ENCODE measurements at places on chromosomes 7 and 10. TPM values are rescaled to one million over a fixed set of nuclear protein-coding genes. Genes with fewer than 3 reads are reported as not detected.

GRCh38 chr10:106643473-106643872 is 521.0 kb downstream of the SORCS1 start:
- DNase-seq = no peak

DNA sequence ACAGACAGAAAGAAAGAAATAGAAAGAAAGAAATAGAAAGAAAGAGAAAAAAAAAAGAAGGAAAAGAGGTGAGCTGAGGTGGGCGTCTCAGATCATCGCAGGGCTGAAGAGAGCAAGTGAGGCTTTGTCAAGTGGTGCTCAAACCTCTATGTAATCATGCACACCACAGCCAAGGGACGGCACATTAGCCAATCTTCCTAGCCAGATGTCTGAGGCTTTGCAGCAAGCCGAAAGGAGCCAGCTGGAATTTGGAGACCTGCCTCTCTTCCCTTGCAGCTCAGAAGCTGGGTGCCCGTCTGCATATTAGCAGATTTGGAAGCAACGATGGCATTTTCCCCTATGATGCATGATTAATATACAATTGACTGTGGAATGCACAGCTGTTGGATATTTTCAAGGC is 52.5 kb downstream of the ADRA2A start:
- DNase-seq = no peak

DNA sequence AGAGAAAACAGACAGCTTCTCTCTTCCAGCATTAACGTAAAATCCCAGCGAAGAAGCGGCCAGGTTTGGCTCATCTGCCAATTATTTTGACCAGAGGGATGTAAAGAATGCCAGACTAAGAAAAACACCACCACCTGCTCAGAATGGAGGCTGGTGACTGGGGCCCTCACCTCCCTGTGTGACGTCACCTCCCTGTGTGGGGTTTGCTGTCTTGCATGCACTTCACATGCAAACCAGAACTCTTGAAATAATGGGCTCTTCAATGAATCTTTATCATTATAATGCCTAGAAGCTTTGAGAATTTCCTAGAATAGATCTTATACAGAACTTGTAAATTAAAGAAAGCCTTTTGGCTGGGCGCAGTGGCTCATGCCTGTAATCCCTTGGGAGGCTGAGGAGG is 101.8 kb upstream of the WAC start:
- no peak for DNase-seq

GRCh38 chr7:132871419-132871818 is 210.5 kb downstream of the CHCHD3 start:
- DNase-seq = no peak

GRCh38 chr7:122528879-122529481 is 169.9 kb downstream of the RNF133 start:
- DNase-seq = no peak

DNA sequence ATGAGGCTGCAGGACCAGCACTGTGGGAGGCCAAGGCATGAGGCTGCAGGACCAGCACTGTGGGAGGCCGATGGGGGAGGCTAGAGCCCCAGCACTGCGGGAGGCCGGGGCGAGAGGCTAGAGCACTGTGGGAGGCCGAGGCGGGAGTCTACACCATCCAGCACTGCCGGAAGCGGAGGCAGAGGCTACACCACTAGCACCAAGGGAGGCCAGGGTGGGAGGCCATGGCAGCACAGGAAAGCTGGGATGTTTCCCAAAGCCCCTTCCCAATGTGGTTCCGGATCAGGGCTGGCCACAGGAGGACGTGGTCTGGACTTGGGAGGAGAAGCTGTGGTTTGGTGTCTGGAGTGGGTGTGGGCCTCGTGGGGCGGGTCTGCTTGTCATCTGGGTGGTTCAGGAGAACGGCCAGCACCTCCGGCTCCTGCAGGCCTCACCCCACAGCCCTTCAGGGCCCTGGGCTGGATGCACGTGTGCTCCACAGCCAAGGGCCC is 43.6 kb downstream of the PDGFA start:
- DNase-seq = no peak

GRCh38 chr7:148028165-148028564 is 562.4 kb upstream of the C7orf33 start:
- no peak for DNase-seq

GRCh38 chr10:52652431-52653262 is 119.9 kb downstream of the MBL2 start:
- no peak for DNase-seq

- no peak for DNase-seq
These were observed 74.6 kb upstream of the NPS start for GRCh38 chr10:127474501-127474900.

DNA sequence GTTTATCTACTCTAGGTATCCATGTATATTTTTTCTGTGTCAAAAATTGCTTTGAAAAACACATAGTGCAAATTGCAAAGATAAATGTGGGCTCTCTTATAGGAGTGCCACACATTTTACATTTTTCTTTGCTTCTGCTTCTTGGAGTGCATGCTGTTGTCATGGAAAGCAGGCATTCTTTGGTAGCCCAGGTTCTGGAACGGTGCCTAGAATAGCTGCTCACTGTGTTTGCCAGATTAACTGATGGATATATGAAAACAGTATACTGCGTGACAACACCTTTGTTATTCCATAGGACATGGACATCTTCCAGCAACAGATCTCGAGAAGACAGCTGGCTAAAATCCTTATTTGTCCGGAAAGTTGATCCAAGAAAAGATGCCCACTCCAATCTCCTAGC is 13.4 kb downstream of the NIPSNAP2 start:
- DNase-seq = no peak

DNA sequence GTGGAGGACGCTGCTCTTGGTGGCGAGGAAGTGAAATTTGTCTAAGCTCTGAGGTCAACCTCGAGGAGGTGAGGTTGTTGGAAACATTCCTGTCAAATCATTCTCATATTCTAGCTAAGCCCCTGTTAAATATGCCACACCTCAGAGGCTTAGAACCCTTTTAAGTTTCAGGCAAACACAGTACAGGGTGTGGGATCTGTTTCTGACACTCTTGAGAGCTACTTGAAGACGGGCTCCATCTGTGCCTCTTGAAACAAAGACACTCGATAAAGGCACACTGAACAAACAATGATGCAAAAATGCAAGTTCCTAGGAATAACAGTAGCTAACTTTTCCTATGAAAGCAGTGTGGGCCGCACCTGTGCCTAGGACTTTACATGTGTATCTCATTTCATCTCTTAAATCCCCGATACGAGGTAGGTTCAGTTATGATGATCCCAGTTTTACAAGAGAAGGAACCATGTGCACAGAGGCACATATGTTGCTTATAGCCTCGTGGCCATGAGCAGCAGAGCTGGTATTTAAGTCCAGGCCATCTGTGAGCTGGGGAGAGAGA is 299.2 kb downstream of the CCDC3 start:
- no peak for DNase-seq

DNA sequence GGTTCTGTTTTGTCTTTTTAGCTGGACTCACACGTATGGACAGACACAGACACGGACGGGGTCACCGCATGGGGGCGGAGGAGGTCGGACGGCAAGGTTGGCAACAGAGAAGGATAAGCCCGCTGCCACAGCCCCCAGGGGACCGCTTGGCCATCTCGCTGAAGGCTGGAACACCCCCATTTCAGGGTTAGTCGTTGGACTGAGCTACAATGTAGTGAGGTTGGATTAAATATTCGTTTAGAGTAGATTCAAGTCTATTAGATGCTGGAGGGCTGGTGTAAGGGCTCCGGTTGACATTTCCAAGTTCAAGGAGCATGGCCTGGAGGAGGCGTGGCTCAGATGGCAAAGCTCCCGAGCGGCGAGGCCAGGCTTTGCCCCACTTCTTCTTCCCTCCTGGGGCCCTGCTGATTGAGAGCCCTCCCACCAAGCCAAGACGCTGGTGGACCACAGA is 35.2 kb downstream of the PPIF start:
- DNase-seq = no peak

DNA sequence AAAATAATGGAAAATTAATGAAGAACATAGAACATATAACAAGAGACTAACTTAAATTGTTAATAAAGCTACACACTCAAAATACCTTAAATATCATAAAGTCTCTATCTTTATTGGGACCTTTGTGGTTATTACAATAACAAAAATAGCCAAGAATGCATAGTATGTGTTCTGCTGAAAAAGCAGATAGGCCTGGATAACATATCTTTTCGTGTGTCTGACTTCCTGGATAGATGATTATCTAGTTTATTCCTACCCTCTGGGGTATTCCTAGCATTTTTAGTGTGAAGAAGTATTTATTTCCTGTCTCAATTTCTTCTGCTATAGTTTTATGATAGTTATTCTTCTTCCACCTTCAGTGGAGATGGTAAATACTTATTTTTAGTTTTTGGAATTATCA is 36.5 kb downstream of the CALCR start:
- no peak for DNase-seq

- DNase-seq = peak; percentile 88
These were observed 237.2 kb upstream of the KAT6B start for GRCh38 chr10:74589226-74589673.

- peak; percentile 62 for DNase-seq
These were observed 73.9 kb upstream of the PDGFA start for GRCh38 chr7:593324-594115.

GRCh38 chr10:101568054-101568745 is 19.9 kb downstream of the POLL start:
- no peak for DNase-seq

- no peak for DNase-seq
These were observed 58.7 kb downstream of the ARHGAP21 start for GRCh38 chr10:24664991-24665390.

- DNase-seq = peak; percentile 72
These were observed 9.9 kb downstream of the TAS2R41 start for GRCh38 chr7:143487566-143487965.

- DNase-seq = no peak
These were observed 29.3 kb upstream of the OSBPL3 start for GRCh38 chr7:25009257-25009656.

DNA sequence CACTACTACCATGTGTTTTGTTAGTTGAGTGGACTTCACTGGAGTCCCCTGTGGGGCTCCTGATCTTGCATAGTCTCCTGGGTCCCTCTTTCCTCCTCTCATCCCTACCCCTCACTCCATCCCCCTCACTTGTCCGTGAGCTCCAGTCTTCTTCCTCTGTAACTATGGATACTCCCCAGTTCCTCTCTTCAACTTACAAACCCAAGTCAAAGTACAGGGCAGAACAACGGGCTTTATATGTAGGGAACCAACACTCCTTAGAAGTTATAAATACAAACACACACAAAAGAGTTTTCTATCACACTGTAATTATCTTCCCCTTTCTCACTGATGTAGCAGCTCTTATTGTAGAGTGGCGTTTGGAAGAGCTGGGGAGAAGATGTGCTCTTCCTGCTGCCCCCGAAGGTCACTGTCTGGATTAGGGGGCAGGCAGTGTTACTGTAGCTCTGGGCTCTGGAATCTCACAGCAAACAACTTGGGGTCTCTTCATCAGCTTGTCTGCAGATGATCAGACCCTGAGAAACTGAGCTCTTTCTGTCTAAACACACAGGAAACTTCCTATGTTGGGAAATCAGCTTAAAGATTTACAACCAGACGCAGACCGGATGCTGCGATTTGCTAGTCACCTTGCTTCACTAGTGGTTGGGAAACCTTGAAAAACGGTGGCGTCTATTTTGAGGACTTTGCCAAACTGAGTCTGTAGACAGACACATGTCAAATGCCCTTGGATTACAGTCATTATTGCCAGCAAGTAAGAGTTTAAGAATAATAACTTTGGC is 13.6 kb downstream of the SNX10 start:
- DNase-seq = no peak

GRCh38 chr7:134502463-134503371 is 24.6 kb upstream of the AKR1B10 start:
- no peak for DNase-seq

Gene CCDC172
- total RNA-seq = not detected

Gene MLXIPL
- total RNA-seq = 6.4 TPM

Gene VAX1
- not detected for total RNA-seq

Gene PPP1R17
- not detected for total RNA-seq

Gene METTL27
- 0.27 TPM for total RNA-seq

Gene WASHC2A
- 41.4 TPM for total RNA-seq

Gene ADCYAP1R1
- 5.8 TPM for total RNA-seq

Gene AKR1C4
- total RNA-seq = not detected

Gene OR6V1
- total RNA-seq = not detected

Gene TDRD1
- total RNA-seq = 4.0 TPM

Gene ST8SIA6
- 9.3 TPM for total RNA-seq

Gene HOXA10
- not detected for total RNA-seq

Data from Right ventricle myocardium inferior (tissue), 1 donor.